ENCODE measurements at places on chromosomes 5 and 9.

DNA sequence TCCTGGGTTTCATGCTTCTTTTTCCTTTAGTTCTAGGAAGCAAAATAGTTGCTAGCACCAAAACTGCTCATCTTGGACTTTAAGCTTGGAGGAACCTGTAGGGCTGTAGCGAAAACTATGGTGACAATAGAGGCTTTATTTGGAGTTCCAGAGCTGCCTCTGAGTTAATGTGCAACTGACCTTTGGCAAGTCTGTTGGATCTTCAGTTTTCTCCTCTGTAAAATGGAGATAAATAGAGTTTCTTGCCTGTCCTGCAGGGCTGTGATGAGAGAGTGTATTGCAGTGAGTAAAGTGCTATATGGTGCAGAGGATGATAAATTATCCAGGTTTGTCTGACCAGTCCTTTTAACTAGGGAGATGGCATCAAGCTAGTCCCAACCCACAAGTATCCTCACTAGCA, 417.0 kb downstream of the MAN2A1 start:
- DNase-seq: no peak

GRCh38 chr9:21974343-21974721, 19.9 kb downstream of the CDKN2A start:
- DNase-seq: no peak

DNA sequence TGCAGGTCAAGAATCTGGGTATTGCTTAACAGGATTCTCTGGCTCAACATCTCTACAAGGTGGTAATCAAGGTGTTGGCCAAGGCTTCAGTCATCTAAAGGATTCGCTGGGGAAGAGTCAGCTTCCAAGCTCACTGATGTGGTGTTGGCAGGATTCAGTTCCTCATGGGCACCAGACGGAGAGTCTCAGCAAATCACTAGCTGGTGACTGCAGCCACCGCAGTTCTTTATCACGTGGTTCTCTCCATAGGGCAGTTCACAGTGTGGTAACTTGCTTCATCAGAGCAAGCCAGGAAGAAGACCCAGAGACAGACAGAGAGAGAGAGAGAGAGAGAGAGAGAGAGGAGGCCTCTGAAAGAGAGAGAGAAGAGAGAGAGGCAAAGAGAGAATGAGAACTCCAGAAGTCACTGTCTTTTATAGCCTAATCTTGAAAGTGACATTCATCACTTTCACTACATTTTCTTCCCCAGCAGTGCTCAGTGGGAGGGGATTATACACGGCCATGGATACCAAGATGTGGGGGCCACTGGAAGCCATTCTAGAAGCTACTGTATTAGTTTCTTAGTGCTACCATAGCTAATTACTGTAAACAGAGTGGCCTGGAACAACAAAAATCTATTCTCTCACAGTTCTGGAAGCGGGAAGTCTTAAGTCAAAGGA, 109.2 kb upstream of the SMIM23 start:
- no peak for DNase-seq

- DNase-seq: no peak
Measured at GRCh38 chr5:60207040-60207439, 313.5 kb upstream of the PDE4D start.

DNA sequence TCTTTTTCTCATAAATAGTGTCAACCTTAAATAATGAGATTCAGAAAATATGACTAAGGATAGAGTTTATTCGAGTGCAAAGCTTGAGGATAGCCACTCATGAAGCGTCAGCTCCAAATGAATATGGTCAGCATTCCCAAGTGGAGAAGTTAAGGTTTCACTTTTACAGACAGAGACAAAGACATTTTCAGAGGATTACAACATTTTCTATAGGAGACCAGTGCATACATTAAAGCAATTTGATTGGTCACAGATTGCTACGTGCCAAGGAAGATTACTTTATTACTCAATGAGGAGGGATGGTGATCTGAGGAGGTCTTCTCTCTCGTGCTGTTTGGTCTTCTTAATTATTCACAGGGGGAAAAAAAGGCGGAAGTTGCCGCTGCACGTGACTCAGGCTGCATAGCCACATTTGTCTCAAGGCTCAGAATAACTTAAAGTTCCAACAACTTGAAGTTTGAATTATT, 60.1 kb upstream of the SPATA31C2 start:
- DNase-seq: no peak
